ENCODE measurements at places on chromosomes 12 and 14. TPM values are rescaled to one million over a fixed set of nuclear protein-coding genes. Genes with fewer than 3 reads are reported as not detected.

Gene ALDH1L2
- total RNA-seq = 61.7 TPM

Gene CIDEB
- 1.3 TPM for total RNA-seq

Gene HOXC10
- 3.8 TPM for total RNA-seq

Gene SLC8A3
- total RNA-seq = not detected

Gene TMPO
- 26.0 TPM for total RNA-seq

Gene GLT1D1
- not detected for total RNA-seq

Data from mammary epithelial cell (primary cell).